Spleen (tissue), 13 donors: ENCODE measurements at places on chromosomes 1 and 21. TPM values are rescaled to one million over a fixed set of nuclear protein-coding genes. Genes with fewer than 3 reads are reported as not detected.

- H3K4me3 ChIP-seq, result peak overlapping the region; percentile 74
- H3K27me3 ChIP-seq, result no peaks in the 10 kb centered on the region
- peaks cover 44% of the 10 kb centered on the region for H3K4me1 ChIP-seq
- H3K36me3 ChIP-seq, result no peaks in the 10 kb centered on the region
- H3K27ac ChIP-seq, result peak overlapping the region; percentile 75
These were observed 820 bp upstream of the TTF2 start for GRCh38 chr1:117059334-117059677.

Gene VCAM1
- total RNA-seq, result 577 TPM

GRCh38 chr1:37498872-37499617, 15.5 kb downstream of the MEAF6 start:
- no peak for DNase-seq
- peaks cover 48% of the 10 kb centered on the region for H3K36me3 ChIP-seq
- H3K4me3 ChIP-seq, result no peak overlapping the region
- H3K27me3 ChIP-seq, result no peaks in the 10 kb centered on the region

DNA sequence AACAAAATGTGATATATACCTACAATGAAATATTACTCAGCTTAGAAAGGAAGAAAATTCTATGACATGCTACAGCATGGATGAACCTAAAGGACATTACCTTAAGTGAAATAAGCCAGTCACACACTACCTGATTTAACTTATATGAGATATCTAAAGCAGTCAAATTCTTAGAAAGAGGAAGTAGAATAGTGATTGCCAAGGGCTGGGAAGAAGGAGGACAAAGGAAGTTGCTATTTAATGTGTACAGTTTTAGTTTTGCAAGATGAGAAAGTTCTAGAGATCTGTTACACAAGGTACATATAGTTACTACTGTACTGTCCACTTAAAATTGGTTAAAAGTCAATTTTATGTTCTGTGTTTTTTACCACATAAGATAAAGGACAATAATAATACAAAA, 87.5 kb upstream of the KCTD3 start:
- H3K27ac ChIP-seq, result no peak overlapping the region
- no peaks in the 10 kb centered on the region for H3K4me1 ChIP-seq
- no peaks in the 10 kb centered on the region for H3K27me3 ChIP-seq
- H3K4me3 ChIP-seq, result no peak overlapping the region
- no peaks in the 10 kb centered on the region for H3K36me3 ChIP-seq
